ENCODE measurements at places on chromosomes 16 and 17. TPM values are rescaled to one million over a fixed set of nuclear protein-coding genes. Genes with fewer than 3 reads are reported as not detected.

KIF2B gene
- not detected for total RNA-seq

MRPL27 gene
- total RNA-seq = 87.7 TPM

ALOX12B gene
- 150 TPM for total RNA-seq

SMPD3 gene
- total RNA-seq = 31.2 TPM

DNA sequence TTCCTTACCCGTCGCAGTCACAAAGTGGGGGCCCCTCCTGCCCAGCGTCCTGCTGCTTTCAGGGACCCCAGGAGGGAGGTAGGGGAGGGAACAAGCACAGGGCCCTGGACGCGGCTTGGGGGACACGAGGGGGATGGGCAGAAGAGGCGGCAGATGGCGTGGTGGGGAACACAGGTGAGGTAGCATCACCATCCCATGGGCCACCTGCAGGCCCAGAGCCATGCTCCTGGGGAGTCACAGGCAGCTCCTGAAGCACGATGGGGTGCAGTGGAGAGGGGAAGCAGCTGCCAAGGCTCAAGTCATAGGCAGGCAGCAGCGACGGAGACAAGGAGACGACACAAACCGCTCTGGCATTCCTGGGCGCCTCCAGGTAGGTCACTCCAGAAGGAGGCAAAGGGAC, 10.8 kb downstream of the UNKL start:
- no peak for DNase-seq

DNA sequence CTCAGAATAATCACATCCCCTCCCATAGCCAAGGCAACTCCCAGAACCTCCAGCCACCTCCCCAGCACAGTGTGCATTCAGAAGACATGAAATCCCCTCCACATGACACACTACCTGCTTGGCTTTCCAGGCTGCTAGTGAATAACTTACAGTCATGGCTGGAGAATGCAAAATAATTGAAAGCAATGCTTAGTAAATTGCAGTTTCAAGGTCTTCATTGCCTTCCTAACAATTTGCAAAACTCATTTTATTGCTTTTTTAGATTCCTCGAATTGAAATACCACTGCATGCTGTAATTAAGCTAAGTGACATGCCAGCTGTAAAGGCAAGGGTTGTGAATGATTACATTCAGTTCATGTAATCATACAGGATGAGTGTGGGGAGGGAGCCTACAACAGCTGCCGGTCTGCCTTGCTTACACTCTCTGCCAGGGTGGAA, 29.0 kb upstream of the HOXB13 start:
- no peak for DNase-seq

DNA sequence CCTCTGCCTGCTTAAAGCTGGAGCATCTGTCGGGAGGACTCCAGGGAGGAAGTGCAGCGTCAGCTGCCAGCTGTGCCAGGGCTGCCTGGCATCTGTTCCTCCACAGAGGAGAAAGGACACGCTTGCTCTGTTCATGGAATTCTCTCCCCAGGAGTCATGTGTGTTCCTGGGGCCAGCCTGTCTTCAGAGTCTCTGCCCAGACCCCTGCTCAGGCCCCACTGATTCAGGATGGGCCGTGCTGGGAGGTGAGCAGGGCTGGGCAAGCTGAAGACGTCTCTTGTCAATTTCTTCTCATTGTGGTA, 24.2 kb downstream of the CRISPLD2 start:
- no peak for DNase-seq

DNA sequence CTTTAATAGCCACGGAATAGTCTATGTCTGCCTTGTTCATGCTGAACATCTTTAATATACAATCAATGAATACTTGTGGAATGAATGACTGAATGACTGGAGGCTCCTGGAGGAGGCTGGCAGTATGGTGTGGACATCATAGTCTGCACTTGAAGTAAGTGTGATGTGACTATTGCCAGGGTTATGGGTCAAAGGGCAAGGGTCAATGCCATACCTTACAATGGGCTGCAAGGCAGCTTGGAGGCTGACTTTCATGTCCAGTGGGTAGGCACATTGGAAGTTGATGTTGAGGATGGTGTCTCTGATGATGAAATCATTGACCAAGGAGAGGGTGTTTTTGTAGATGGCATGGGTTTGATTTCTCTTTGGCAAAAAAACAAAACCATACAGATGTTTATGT, 7.9 kb downstream of the GP2 start:
- DNase-seq = no peak

DNA sequence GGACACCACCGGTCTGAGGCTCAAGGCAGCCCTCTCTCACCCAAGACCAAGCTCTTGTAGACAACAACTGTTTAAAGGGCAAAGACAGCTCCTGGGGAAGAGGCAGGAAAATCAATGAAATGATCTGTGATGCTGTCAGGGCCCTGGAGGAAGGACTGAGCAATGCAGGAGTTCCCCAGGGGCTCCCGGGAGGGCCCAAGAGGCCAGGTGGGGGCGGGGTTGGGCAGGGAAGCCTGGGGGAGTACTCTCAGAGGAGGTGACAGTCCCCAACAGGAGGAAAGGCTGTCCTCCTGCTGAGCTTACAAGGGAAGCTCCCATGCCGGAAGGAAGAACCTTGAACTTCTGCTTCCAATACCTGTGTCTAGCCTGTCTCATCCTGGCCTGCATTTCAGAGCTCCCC, 8.3 kb upstream of the NOS2 start:
- DNase-seq = peak; percentile 29

GRCh38 chr17:64343833-64344637, 46.6 kb downstream of the PECAM1 start:
- DNase-seq = no peak

- no peak for DNase-seq
Observed at GRCh38 chr16:89315791-89316581, 98.5 kb downstream of the ZNF778 start.

DNA sequence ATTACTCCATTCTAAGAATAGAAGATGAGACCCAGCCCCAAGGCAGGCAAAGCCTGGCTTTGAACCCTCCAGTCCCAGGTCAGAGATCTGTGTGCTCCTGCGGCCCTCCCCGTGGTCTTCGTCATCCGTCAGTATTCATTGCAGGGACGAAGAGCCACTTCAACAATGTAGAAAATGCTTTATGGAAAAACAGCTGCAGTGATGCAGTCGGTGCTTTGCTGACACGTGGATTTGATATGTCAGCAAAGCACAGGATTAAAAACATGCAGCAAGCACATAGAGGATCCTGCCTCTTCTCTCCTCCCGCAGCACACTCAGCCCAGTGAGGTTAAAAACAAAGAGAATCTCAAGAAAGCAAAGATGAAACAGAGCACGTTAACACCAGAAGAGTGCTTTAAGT, 117.1 kb upstream of the AXIN2 start:
- DNase-seq = no peak

DNA sequence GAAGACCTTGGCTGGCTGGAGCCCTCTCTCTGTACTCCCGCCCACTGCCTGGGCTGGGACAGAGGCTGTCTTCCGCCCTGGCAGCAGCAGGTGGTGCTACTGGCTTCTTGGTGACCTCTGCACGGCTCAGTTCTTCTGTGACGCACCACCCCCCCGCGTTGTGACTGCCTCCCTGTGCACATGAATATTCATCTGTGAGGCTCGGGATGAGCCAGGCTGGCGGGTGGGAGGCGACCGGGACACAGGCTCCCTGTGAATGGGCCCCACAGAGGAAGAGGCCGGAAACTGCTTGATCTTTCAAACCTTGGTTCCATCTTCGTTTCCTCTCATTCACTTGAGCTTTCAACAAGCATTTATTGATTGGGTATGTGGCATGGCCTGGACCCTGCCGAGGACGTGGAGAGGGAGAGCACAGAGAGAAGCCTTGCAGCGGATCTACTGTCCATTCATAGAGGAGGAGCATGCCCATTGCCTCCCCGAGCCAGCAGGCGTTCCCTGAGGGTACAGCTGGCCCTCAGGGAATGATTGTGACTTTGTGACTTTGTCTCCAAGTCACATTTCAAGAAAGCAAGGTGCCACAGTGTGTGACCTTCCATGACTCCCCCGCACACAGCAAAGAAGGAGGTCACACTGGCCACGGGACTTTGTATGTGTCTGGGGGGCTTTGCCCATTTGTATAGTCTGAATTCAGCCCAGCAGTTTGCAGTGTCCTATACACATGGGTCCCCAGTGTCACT, 45.0 kb downstream of the B9D1 start:
- peak; percentile 78 for DNase-seq

- no peak for DNase-seq
Observed at GRCh38 chr17:82331345-82331939, 2.1 kb downstream of the SECTM1 start.
